Kasumi-1 (cell line): ENCODE measurements at places on chromosomes 2 and 18.

- no peak for DNase-seq
These were observed 22.3 kb downstream of the QPCT start for GRCh38 chr2:37366773-37367172.

DNA sequence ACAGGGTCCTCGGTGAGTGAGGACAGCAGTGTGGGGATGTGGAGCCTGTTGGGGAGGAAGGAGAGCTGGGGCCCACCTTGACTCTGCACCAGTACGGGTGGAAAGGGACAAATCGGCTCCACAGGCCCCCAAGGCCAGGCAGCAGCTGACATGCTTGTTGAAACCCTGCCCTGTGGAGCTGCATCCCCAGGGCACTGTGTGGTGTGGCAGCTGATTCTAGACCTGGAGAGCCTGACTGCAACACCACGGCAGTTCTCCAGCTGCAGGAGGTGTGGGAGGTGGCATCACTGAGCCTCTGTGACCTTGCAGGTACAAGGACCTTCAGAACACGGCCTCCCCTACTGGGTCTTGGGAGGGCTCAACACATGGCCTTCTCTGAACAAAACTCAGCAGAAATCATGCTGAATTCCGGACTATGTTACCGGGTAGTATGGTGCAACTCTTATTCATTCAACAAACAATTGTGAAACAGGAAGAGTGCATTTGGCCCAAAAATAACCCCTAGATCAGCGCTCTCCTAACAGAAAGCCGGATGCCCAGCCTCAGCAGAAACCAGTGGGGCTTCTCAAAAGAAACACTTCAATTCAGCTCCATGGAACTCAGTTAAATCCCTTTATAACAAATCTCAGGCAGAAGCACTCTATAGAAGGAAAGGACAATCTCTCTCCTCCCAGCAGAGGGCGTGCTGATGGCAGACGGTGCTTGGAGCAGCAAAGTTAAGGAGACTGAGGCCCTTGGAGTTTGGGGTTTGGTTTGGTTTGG is 104.4 kb upstream of the SALL3 start:
- DNase-seq = peak; percentile 67

DNA sequence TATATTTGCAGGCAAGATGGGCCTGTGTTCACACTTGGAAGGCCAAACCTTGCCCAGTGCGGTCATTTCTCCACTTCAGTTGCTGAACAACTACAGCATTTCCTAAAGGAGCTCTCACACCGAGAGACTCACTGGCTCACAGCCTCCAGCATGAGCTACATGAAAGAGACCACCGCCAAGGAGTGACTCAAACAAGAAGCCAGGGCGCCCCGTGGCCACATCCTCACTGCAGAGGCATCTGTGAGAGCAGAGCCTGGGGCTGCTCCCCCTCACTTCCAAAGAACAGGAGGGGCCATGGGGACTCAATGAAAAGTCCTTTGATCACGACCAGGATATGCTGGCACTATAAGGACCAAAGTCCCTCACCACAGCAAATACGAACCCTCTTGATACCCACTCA is 50.0 kb downstream of the TMEM163 start:
- no peak for DNase-seq

DNA sequence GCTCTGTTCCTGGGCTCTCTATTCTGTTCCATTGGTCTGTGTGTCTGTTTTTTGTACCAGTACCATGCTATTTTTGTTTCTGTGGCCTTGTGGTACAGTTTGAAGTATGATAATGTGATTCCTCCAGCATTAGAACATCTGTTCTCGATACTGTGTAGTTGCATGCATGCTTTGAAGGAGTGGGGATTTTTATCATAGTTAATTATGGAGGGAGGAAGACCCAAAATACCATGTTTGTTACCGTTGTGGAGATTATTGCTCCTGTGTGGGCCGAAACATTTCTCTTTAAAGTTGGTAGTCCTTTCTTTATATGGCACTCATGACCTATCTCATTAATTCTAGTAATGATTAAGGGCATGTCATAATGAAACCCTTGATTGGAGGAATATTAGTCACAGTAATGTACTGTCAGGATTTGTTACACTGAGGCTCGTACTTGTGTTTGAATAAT is 87.6 kb downstream of the TTC27 start:
- no peak for DNase-seq

DNA sequence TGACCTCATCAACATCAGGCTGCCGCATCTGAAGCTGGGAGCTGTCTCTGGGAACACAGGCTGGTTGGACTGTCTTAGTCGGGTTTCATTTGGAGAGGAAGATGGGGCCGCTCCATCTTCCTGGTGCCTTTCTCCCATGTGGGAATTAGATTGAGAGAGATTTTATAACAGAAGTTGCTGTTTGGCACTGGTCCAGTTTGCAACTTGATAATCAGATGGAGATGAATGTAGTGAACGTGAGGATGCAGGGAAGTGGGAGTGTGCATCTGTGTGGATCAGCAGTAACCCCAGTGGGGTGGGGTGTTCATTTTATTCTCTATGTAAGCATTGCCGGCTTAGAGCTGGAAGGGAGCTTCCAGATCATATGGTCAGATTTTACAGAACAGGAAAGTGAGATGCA is 250.9 kb downstream of the DCDC2C start:
- DNase-seq = no peak

- no peak for DNase-seq
These were observed 28.2 kb upstream of the AMMECR1L start for GRCh38 chr2:127913808-127914457.

DNA sequence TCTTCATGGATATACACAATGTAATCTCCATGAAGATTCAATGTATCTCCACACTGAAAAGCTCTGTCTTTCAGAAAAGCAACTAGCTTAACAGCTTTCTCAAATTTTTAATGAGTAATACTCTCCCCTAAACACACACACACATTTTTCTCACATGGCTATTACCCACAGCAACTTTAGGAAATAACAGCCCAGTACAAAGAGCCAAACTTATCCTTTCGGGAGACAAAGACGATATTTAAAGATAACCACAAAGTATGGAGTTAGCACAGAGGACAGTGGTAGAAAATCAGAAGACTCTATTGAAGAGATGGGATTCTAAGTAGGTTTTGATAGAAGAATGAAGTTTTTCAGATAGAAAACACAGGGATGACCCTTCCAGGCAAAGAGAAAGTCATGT is 394.9 kb upstream of the TRIB2 start:
- DNase-seq = no peak

- DNase-seq = no peak
These were observed 339.8 kb downstream of the NYAP2 start for GRCh38 chr2:225739328-225739727.

- DNase-seq = no peak
These were observed 55.9 kb upstream of the APCDD1 start for GRCh38 chr18:10398571-10398970.

- DNase-seq = no peak
These were observed 51.4 kb downstream of the REEP1 start for GRCh38 chr2:86285981-86286380.

DNA sequence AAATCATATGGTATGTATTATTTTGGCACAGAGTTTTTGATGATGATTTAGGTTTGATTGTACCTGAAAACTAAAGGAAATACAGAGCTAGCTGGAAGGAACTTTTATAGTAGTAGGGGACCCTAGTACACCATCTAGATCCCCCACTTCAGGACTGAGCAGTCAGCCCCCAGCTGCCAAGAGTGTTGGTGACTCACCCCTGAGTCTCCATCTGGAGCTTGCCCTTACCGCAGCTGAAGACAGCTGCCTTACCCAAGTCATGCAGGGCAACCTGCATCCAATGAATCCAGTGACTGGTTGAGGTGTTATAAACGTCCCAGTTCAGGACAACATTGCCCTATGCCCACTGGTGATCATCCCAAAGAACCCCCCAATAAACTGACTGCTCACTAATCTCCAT is 15.3 kb downstream of the PMS1 start:
- DNase-seq = no peak

DNA sequence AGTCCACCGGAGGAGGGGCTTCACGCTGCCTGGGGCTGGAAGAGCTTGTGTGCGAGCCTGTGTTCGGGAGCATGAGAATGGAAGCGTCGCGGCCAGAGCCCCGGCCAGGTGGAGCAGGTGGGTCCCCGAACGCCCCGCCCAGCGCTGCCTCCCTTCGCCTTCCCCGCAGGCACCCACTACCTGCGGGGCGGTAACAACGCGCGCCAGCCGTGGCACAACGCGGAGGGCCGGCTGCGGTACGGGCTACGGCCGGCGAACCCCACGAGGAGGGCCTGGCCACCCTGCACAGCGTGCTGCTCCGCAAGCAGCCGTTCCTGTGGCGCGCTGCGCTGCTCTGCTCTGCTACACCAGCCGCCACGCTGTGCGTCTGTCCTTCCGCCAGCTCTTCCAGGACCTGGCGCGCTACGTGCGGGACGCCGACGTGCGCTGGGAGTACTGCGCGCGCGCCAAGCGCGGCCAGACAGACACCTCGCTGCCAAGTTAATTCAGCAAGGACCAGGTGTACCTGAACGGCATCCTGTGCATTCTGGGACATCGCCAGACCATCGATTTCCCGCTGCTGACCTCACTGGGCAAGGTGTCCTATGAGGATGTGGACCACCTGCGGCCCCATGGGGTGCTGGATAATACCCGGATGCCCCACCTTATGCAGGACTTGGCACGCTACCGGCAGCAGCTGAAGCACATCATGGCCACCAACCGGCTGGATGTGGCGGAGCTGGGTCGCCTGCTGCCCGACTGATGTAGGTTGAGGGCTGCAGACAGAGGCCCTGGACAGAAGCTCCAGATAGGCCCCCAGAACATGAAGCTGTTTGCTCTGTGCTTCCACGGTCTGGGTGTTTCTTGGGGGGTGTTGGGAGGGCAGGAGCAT is 200.6 kb downstream of the NAPG start:
- no peak for DNase-seq

- no peak for DNase-seq
These were observed 393.2 kb upstream of the GALNT5 start for GRCh38 chr2:156864325-156864724.

- DNase-seq = no peak
These were observed 17.6 kb downstream of the MXD1 start for GRCh38 chr2:69932596-69932922.

DNA sequence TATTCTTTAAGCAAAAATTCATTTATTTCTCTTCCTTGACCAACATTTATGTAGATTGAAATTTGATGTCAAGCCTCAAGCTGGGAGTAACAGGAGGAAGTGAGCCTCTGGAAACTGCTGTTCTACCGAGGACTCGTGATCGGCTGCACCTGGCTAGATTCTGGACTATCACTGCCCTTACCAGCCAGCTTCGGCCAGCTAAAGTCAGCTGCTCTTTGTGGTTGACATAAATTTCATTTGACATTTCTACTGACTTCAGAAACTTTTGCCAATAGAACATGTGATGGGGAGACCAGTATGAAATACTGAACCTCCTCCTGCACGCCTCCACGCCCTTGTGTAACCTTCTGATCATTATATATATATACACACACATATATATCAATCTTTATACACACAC is 74.2 kb upstream of the RGPD5 start:
- DNase-seq = no peak

- no peak for DNase-seq
These were observed 37.6 kb downstream of the CHMP3 start for GRCh38 chr2:86525421-86526340.

GRCh38 chr2:212893216-212893615 is 258.2 kb downstream of the IKZF2 start:
- DNase-seq = no peak

DNA sequence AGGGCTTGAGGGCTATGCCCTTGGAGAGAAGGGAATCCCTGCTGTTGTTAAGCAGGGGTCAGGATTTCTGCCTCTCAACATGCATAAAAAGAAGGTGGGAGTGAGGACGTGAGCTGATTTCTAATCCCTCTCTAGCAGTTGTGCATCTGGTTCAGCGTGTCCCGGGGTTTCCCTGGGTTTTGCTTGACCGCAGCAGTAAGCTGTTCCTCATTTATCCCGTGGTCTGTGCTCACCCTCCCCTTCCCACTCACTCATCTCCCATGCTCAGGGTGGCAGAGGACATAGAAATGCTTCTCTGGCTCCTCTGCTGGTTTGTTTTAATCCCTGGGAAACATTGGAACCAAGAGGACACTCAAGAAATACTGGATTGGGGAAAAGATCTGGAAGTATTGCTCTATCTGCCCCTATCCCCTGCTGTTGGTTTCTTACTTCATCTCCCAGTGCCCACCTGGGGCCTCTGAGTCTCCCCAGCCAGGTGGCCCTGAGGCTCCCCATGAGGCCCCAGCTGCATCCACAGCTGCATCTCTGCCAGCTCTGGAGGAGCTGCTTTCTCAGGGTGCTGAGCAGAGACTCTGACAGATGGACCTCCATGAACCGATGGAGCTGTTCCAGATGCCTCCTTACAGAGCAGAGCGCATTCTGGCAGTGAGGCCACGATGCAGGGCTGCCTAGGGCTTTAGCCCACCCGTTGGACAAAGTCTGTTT is 36.1 kb downstream of the TET3 start:
- DNase-seq = peak; percentile 56

DNA sequence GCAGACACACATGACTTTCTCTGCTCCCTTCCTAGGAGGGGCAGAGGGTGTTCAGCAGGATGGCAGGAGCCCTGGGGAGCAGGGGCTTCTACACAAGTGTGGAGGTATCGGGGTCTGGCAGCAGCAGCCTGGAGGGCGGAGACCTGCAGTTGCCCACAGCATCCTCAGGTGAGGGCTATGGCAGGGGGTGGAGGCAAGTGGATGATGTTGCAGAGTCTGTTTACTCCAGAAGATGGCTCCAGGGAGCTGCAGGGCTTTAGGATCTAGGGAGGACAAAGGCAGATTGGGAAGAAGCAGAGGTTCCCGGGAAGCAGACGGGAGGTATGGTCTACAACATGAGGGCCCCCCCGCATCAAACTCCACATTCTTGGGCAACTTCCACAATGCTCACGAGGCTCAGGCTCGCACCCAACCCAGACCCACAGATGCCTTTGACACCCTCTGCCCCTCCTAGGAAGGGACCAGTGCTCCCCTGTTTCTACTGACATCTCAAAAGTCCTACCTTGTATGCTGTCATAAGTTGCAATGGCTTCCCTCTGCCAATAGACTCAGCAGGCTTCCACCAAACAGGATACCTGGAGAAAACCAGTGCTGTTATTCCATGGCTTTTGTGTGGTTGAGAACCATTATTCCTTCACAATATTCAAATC is 12.0 kb upstream of the ATP6V1C2 start:
- no peak for DNase-seq

- no peak for DNase-seq
These were observed 4.9 kb downstream of the VIT start for GRCh38 chr2:36701391-36701795.

DNA sequence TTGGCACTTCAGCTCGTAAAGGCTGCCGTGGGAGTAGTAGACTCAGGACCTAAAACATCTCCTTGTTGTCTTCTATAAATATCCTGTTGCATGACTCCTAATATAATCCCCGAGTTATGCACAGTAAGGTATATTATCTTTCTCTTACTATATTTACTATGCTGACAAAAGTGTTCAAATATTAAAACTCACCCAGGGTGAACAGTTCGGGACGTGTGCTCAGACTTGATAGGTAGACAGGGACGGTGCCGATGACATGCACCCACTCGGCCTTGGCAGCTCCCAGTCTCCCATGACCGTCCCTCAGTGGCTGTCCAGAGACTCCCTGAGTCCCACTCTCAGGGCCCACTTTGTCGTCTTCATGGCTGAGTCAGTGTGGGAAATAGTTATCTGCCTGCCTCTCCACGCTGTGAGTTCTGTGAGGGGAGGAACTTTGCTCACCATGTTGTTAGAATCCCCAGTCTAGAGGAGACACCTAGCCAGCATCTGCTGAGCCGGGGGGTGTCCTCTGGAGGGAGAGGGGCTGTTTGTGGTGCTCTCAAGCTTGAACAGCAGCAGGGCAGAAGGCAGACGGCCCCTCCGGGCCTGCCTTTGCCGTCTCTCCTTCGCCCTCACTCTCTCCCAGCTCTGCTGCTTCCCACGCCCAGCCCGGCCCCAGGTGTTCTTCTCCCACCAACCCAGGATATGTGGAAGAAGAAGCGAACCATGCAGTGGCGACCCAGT is 75.0 kb downstream of the DGKD start:
- DNase-seq = no peak

- no peak for DNase-seq
These were observed 110.7 kb upstream of the ZEB2 start for GRCh38 chr2:144630459-144631215.
